Activated T-cell treated with anti-CD3 and anti-CD28 coated beads, Interleukin-2, amount 50 U/mL, for 24 hours (primary cell): ENCODE measurements at places on chromosomes 1 and 21.

DNA sequence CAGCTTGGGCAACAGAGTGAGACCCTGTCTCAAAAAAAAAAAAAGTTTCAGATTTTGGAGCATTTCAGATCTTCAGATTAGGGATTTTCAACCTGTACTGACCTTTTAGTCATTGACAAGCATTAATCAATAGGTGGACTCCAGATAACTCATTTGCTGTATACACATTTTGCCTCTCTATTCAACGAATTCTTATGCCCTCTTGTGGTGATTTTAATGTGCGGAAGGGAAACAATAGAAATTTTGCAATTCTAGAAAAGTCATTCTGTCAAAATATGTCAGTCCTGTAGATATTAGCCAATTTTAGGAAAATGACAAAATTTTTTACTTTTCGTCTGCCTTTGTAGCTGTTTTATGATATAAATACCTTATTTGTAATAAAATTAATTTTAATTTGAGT, 11.6 kb upstream of the OR2G2 start:
- DNase-seq = no peak

GRCh38 chr1:7002728-7003127, 217.5 kb downstream of the CAMTA1 start:
- DNase-seq = no peak

DNA sequence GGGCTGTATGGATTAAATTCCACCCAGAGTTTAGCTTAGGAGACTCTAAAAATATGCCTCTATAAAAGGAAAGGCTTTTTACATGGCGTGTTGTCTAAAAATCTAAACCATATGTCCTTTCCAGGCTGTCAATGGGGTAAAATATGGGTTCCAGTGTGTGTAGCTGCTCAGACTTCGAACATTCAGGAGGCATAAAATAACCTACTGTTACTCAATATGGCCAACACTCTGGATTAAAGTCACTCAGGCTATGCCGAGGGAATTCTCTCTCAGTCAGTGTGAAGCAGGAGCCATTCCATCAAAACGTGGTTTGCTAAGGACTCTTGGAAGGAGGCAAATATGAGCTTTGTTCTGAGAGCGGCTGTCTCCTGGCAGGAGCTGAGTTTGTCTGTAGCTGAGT, 135.3 kb downstream of the RUNX1 start:
- no peak for DNase-seq

GRCh38 chr1:151867765-151868411, 14.4 kb upstream of the THEM5 start:
- DNase-seq = no peak

DNA sequence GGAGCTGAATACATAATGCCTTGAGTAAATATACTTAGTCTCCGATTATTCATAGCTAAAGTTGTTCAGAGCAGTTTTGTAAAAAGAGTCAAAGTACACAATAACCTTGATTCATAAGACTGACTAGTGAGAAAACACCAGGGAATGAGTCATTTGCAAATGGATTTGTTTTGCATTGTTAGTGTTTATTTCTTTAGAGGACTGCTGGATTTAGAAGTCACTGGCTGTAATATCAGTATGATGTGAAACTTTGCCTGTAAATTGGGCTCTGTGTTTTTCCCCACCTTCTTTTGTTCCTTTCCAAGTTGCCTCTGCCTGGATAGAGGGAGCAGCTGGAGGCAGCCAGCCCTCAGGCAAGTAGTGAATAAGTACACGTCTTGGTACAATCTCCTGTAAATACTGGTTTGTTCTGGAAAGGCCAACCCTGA, 474.7 kb downstream of the NUF2 start:
- DNase-seq = no peak

DNA sequence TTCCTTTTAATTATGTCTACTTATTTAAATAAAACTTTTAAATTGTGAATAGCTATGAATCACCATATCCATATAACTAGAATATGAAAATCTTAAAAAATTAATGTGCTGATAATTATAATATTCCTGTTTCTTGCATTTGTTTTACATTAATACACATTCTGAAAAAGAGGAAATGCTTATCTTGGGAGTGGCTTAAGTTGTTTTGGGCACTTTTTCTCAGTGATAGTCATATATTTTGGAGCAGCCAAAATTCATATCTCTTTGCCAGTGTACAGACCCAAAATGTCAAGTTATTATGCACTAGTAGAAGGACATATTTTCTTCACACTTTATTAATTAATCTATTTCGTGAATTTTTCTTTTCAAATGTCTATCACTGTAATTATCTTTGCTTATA, 838.5 kb downstream of the USP25 start:
- no peak for DNase-seq
